Vagina (tissue), 2 donors: ENCODE measurements at places on chromosomes 1 and 21.

GRCh38 chr1:55001311-55001710 lies 2.6 kb downstream of the BSND start:
- no peak for DNase-seq

DNA sequence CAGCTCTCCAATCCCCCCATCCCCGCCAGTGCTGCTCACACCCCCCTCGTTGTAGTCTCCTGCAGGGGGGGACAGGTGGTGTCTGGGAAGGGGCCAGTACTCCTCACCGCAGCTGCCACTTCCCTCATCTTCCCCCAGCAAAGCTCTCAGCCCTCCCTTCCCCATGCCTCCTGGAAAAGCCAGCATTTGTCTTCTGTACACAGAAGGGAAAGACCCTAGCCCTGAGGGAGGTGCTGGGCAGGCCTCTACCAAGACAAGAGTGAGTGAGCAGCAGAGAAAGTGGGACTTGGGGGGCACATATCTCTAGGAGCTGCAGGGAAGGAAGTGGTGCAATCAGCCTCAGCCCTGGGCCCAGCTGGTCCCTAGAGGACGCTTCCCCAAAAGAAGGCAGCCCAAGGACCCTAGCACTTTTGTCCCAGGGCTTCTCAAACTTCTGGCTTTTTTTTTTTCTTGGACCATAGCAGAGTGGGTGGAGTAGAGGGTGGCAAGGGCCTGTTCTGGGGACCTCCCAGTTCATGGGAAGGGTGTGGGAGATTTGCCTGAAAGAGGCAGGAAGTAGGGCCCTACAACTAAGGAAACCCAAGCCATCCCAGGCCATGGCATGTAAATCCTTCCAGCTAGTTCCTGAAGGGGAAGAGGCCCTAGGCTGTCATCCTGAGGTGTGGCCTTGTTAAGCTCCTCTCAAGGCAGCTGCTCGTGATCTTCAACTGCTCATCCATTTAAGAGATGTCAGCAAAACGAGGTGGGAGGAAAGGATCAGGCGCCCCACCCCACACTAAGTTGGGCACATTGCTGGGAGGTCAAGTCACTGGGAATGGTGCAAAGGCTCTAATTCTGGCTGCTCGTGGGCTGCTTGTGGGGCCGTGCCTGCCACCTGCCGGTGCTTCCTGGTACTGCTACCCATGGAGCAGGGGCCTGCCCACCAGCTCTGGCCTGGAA lies 12.6 kb downstream of the ZC3H12A start:
- peak; percentile 94 for DNase-seq

DNA sequence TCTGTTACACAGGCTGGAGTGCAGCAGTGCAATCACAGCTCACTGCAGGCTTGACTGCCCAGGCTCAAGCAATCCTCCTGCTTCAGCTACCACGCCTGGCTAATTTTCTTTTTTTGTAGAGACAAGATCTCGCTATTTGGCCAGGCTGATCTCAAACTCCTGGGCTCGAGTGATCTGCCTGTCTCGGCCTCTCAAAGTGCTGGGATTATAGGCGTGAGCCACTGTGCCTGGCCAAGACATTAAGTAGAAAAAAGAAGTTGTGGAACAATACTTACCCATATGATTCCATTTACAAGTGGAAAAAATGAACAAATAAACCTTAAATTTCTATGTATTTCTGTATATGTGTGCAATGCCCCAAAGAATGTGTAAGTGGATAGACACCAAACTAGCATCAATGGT lies 30.3 kb upstream of the ID3 start:
- no peak for DNase-seq

DNA sequence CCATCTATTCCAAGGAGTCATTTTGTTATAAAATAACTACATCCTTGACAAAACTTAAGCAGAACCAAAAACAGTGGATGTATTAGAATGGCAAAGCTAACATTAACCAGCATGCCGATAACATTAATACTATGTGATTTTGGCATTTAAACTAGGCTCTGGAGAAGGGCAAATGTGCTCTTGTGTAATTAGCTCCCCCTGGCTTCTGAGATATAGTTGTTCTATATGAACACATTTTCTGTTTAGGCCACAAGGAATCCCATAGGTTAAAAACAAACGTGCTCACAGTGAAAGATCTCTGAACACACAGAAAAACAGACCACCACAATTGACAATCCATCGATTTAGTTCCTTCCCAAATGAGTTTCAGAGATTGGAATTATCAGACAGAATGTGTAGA lies 57.4 kb upstream of the TARS2 start:
- no peak for DNase-seq

GRCh38 chr1:43274125-43274803 lies 4.5 kb downstream of the TMEM125 start:
- DNase-seq, result no peak

DNA sequence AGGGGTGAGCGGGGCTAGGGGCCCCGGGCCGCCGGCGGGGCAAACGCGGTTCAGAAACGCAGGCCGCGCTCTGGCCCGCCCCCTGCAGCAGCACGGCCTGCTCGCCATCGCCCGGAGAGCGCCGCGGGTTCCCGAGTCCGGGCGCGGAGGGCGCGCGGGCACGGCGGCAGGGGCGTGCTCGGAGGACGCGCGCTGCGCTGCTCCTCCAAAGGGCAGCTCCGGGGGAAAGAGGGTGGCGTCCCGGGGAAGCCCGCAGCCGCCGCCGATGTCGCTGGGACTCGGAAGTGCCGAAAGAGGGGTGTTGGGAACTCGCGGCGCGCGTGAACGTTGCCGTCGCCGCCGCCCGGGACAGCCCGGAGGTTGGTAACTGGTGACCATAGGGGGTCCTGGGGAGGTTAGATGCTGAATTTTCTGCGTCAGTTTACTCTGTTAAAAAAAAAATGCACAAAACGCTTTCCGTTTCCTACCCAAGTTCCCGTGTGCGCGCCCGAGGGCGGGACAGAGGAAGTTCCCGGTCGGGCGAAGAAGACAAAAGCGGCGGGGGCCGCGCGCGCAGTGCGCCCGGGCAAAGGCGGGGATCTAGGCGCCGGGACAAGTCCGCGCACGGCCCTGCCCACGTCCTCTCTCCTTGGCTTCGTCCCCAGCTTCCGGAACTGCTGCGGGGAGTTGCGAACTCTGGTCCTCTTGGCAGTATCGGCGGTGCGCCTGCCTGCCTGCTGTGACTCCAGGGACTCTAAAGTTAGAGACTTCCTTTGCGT lies at the start of gene HHAT:
HHAT (plus strand) TSS at position 157 of the 758 bp plus-strand sequence. CDS start 20,074 bp downstream, outside the sequence.
- DNase-seq, result peak; percentile 85

GRCh38 chr1:171869097-171869496 lies 27.8 kb downstream of the DNM3 start:
- DNase-seq, result no peak

- no peak for DNase-seq
These were observed 42.1 kb upstream of the ZP4 start for GRCh38 chr1:237932816-237933215.

DNA sequence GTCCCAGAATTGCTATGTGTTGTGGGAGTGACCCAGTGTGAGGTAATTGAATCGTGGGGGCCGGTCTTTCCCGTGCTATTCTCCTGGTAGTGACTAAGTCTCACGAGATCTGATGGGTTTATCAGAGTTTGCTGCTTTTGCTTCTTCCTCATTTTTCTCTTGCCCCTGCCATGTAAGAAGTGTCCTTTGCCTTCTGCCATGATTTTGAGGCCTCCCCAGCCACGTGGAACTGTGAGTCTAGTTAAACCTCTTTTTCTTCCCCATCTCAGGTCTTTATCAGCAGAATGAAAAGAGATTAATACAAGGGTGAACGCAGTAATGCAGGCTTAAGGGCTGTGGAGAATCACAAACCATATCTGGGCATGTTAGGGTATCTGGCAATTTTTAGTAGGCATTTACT lies 624.0 kb downstream of the USP25 start:
- DNase-seq, result no peak

GRCh38 chr1:15950302-15950701 lies 25.6 kb downstream of the ZBTB17 start:
- DNase-seq, result no peak

DNA sequence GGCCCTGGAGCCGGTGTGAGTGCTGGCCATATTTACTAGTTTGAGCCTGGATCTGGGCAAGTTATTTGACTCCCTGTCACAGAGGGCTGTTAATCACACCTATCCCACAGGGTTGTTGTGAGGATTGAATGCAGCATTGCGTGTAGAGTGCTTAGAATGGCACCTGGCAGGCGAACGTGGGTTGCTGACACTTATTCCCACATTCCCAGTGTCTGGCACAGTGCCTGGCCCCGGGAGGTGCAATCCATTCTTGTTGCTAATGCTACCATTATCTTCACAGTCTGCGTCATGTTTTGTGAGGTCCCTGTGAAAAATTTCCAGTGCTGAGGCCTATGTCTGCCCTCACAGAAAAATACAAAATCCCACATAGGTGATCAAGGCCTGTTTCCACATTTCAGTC lies 66.1 kb downstream of the CD2 start:
- no peak for DNase-seq

DNA sequence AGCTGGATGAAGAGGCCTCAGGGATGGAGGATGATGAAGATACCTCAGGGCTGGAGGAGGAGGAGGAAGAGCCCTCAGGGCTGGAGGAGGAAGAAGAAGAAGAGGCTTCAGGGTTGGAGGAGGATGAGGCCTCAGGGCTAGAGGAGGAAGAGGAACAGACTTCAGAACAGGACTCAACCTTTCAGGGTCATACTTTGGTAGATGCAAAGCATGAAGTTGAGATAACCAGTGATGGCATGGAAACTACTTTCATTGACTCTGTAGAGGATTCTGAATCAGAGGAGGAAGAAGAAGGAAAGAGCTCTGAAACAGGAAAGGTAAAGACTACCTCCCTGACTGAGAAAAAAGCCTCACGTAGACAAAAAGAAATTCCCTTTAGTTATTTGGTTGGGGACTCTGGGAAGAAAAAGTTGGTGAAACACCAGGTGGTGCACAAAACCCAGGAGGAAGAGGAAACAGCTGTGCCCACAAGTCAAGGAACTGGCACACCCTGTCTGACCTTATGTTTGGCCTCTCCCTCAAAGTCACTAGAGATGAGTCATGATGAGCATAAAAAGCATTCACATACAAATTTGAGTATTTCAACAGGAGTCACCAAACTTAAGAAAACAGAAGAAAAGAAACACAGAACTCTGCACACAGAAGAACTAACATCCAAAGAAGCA lies 15.4 kb downstream of the L1TD1 start:
- no peak for DNase-seq

DNA sequence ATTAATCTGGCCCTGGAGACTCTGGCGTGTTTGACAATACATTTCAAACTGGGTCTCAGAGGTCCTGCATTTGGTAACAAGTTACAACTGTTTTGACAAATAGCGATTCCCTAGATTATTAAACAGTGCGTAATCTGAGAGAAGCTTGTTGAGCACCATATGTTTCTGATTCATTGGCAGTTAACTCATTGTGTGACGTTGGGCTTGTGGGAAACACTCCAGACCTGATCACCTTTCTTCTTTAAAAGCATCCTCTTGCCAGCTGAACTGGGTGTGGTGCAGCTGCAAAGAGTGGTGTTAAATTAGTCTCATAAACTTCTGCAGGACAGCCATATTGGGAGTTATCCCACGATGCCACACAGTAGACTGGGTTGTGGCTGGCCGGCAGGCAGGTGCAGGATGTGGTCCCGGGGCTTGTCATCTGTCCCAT lies 82.7 kb downstream of the CDC7 start:
- DNase-seq, result no peak

DNA sequence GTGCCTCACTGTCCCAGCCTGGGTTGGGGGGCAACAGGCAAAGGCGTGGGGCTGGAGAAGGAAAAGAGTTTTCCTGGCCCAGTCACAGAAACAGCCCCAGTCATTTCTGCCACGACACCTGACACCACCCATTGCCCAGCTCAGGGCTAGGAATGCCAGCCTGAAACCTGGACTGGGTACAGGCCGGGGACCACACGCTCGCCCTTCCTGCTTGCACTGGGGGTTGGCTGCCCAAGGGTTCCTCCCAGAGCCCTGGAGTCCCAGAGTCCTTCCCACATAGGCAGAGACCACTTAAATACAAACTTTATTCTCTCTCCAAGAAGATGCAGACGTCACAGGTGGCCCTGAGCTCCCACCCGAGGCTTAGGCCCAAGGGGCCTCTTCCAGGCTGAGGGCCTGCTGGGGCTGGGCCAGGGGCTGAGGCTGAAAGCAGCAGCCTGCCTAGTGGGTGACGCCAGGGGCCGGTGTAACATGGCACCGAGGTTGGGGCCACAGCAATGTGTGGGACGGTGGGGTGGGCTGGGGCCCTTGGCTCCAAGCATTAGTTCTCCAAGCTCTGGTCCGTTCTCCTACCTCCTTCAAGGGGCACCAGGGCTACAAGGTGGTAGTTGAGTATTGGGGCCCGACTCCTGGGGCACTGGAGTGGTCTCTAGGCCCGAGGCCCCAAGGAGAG lies 1.6 kb downstream of the TMEM52 start:
- DNase-seq, result no peak

- DNase-seq, result no peak
These were observed 47.5 kb upstream of the PLA2G2C start for GRCh38 chr1:20233866-20234265.

GRCh38 chr1:61253059-61253735 lies 170.8 kb downstream of the NFIA start:
- DNase-seq, result no peak

DNA sequence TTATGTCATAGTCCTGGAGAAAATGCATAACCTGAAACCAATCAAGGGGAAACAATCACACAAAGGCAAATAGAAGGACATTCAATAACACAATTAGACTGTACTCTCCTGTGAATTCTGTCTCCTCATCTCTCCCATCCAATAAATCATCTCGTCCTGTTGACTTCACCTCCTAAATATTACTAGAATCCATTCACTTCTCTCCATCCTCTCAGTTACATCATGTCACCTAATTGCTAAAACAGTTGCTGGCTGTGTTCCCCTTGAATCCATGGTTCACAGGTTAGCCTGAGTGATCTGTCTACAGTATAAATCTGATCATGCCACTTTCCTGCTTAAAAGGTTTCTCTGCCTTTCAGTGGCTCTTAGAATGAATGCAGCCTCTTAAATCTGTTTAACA lies 220.2 kb downstream of the TGFB2 start:
- DNase-seq, result no peak

- no peak for DNase-seq
These were observed 348.7 kb downstream of the PAPPA2 start for GRCh38 chr1:176811511-176812288.

- no peak for DNase-seq
These were observed 590.9 kb upstream of the PLXNA2 start for GRCh38 chr1:208835097-208835463.

DNA sequence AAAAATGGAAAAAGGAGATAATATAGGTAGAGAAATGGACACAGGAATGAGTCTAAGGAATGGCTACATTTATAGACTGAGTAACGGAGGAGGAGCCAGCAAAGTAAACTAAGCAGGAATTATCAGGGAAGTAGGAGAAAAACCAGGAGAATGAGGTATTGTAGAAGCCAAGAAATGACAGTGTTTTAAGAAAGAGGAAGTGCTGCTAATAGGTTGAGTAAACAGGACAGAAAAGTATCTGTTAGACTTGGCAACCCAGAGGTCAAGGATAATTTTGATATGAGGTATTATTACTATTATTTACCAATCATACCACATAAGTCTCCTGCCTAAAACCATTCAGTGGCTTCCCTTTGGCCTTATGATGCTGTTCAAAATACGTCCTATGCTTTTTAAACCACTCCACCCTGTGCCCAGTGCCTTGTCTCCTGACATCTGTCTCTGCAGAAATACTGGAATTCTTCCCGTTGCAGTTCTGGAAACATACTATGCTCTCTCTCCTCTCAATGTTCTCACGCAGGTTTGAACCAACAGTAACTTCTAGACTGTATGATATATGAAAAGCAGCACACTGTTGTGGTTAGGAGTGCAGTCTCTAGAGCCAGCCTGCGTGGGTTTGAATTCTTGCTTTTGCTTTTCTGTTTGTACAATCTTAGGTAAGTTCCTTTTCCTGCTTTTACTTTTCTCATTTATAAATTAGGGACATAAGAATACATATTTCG lies 24.6 kb upstream of the NEK7 start:
- no peak for DNase-seq
